ENCODE measurements at places on chromosomes 11 and 22.

DNA sequence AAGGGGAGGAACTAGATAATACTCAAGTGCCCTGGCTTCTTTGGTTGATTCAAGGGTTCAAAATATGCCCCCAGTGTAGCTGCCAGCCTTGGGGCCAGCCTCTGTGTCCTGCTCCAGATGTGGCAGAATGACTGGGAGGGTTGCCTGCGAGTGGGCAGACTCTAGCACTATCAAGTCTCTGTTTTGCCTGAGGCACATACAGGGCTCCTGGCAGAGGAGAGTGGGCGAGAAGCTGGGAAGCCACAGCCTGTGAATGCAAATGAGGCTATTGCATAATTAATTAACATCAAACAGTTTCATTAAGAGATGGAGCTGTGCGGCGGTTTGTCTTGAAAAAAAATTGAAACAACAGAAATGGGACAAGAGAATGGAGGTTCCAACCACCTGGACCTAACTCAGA lies 50.8 kb downstream of the BUD13 start:
- no peak for DNase-seq

DNA sequence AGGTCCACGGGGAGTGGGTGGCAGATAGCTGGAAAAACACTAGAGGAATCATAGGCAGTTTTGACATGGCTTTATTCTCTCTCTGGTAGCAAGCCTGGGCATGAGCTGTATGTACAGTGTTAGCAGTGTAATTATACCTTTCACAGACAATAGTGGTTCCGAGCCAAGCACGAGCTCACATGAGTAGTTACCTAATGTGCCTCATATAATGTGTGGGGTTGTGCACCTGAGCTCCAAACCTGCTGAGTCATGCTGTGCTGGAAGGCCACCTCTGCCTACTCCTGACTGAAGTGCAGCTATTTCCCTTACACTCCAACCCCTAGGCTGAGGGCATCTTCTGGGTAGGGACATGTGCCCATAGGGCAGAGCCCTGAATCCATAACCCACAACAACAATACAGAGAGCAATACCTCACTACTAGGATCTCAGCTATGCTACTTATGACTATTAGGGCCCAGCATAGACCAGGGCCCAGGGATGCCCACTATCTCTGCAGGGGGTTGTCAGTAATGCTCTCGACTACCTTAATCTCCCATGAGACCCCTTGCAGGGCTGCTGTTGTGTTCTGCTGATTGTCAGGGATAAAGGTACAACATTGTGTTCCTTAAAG lies 432.1 kb downstream of the DYNC2H1 start:
- no peak for DNase-seq

GRCh38 chr11:47506795-47507562 lies 46.0 kb downstream of the CELF1 start:
- no peak for DNase-seq

GRCh38 chr11:129840236-129840635 lies 24.6 kb downstream of the TMEM45B start:
- no peak for DNase-seq

DNA sequence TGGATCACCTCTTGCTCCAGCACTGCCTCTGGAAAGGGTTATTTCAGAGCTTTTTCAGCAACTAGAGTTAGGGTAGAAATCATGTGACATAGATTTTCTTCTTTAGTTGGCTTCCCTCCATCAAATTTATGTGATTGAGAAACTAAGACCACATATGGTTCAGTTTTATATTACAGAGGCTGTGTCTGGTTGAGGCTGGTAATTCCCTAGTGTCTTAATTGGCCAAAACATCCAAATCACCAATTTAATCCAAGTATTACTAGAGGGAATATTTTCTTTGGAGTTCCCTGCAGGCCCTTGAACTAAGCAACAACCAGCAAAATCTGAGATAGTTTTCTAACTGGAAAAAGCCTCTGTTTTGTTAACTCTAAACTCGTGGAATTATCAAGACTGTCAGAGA lies 136.3 kb downstream of the ARHGAP42 start:
- DNase-seq, result no peak

GRCh38 chr22:44580176-44581095 lies 82.4 kb upstream of the RTL6 start:
- DNase-seq, result no peak

GRCh38 chr11:45500451-45500850 lies 165.0 kb downstream of the CHST1 start:
- DNase-seq, result no peak

- DNase-seq, result no peak
Observed at GRCh38 chr11:68659158-68659921, 25.0 kb upstream of the GAL start.

DNA sequence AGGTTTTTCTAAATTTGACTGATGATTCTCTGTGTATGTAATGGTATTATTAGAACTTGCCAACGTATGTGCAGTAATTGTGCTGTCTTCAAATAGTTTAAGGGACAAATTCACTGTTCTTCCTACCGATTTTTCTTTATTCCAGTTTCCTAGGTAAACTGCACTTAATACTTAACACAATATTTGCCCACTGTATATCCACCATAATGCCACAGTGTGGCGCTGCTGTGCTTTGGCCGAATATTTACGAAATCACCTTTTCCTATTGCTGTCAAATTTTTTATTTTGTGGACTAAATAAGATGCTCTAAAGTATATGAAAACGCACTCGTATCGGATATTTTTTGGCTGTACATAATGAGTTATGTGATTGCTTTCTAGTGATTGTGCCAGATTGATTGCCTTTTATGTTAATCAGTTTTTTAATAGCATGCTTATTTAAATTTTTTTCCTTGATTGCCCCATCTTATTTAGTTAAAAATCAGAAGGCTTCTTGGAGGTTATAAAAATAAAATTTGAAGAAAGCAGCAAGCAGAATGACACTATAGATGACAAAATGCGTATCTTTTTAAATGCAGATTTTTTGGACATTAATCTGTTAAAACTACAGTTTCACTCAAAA lies 10.5 kb downstream of the AASDHPPT start:
- no peak for DNase-seq

- no peak for DNase-seq
Observed at GRCh38 chr11:45850446-45850845, 3.2 kb downstream of the CRY2 start.

- no peak for DNase-seq
Observed at GRCh38 chr11:117789241-117789640, 7.8 kb downstream of the DSCAML1 start.

GRCh38 chr11:6667733-6668374 lies 12.2 kb upstream of the DCHS1 start:
- no peak for DNase-seq

- DNase-seq, result no peak
Observed at GRCh38 chr11:35418282-35419183, 825 bp downstream of the SLC1A2 start.

- DNase-seq, result no peak
Observed at GRCh38 chr11:110797453-110797852, 85.2 kb upstream of the ARHGAP20 start.

DNA sequence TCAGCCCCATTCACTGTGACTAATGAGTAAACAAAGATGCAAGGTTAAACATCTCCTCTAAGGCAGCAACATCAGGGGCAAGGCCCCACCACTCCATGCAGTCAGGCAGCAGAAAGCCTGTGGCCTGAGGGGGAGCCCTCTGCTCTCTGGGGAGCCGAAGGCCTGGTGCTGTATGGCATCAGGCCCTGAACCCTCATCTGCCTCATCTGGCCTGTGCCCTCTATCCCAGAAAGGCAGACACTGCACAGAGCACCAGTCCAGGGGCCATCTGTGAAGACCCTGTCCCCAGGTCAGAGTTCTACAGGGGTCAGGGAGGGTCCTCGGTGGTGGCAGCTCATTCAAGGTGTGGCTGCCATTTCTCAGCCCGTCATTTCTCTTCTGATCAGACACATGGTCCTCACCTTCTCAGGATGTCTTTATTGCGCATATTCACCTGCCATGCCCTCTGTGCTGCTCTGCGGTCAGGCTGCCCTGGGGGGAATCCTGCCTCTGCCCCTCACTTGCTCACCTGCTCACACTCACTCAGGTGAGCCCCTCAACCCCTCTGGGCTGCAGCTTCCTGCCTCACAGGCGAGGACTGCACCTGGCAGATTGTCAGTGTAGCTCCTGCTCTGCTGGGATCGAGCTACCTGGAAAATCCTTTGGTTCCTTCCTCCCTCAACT lies 103.1 kb upstream of the PITPNB start:
- DNase-seq, result no peak

- no peak for DNase-seq
Observed at GRCh38 chr11:133506551-133507094, 25.7 kb downstream of the OPCML start.

GRCh38 chr11:88281317-88281712 lies 56.2 kb downstream of the CTSC start:
- no peak for DNase-seq

- no peak for DNase-seq
Observed at GRCh38 chr22:37368058-37368457, 59.2 kb downstream of the ELFN2 start.

GRCh38 chr22:37488337-37489135 lies 2.4 kb upstream of the MFNG start:
- no peak for DNase-seq

DNA sequence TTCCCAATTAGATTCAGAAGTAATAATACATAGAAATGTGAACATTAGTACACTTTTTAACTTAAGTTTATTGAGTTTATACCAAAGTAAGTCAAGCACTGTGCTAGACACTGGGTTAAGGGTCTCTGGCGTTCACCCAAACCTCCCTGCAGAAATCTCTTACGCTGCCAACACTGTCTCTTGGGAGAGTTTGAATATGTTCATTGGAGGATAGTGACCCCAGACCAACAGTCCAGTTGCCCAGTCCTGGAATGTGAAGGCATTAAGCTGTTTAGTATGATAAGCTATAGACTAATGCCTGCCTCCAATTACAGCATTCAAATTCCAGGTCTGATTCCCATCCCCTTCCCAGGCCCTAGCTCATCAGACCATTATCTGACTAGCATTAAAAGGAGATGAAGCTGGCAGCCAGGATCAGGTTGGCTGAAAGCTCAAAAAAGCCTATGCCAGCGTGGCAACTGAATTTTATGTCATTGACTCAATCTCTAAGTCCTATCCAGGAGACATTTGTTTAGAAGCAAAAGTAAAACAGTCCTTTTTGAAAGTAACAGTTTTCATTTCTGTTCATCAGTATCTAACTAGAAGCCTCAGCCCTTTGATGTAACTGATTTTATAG lies 77.8 kb downstream of the SFI1 start:
- no peak for DNase-seq

DNA sequence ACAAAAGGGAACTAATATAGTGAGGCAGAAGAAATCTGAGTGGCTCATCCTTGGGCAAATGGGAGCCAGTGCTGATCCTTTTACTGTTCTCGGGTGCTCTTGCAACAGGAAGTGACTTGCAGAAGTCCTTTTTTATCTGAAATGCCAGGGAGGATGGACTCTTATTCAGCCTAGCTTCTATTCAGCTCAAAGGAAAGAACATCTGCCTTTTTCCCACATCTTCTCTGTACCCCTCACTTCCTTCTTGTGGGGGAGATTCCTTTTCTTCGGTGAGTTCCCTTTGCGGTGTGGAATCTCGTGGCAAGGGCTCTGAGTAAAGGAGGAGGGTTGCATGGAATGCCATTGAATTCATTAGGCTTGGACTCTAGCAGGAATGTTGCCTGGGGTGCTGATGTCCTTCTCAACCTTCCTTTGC lies 76.2 kb downstream of the ZBTB16 start:
- no peak for DNase-seq

GRCh38 chr11:121829159-121829643 lies 286.8 kb downstream of the BLID start:
- DNase-seq, result no peak

DNA sequence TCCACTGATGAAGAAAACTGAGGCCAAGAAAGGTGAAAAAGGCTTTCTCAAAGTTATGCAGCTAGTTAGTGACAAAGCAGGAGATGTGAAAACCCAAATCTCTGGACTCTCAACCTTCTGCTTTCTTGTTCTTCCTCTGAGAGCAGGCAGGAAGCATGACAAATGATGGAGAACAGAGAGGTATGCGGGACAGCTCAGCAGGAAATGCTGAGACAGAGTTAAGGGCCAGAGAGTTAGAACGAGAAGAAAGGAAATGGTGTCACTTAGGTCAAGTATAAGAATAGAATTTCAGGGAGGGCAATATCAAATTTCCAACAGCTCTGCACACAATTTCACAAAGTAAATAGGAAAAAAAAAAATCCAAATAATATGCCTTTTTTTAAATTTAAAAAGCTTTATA lies 67.6 kb upstream of the ARHGAP42 start:
- DNase-seq, result no peak

GRCh38 chr11:77196961-77197360 lies 68.9 kb downstream of the MYO7A start:
- no peak for DNase-seq

DNA sequence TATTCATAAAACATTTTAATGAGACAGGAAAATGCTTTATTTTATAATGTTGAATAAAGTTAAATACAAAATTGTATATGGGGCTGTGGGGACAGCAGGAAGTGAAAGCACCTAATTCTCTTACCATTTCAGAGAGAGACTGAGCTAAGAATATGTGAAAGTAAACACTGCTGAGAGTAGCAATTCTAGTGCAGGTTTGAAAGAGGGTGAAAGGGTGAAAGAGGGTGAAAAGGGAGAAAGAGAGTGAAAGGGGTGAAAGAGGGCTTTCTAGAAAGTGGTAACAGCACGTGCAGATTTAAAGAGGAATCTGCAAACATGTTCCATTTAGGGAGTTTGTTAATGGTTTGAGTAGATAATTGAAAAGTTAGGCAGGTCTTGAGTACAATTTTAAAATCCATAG lies 652.0 kb upstream of the CCDC90B start:
- no peak for DNase-seq

DNA sequence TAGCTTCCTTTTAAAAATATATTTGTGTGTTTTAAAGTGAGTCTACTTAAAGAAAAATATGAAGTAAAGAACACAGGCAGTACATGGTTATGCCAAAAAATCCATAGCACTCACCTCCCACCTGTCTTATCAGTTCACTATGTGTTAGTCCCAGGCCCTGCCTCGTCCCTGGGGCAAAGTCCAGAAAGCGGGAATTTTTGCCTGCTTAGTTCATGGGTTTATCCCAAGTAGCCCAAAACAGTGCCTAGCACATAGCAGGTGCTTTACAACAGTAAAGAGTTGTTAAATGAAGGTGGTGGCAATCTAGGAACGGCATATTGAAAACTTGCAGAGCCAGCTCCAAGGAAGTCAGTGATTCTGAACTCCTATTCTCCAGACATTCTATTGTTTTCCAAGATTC lies 154.0 kb downstream of the MN1 start:
- no peak for DNase-seq

GRCh38 chr22:38132794-38133193 lies 22.3 kb upstream of the BAIAP2L2 start:
- no peak for DNase-seq

GRCh38 chr22:27152033-27152432 lies 494.6 kb downstream of the MIAT start:
- DNase-seq, result no peak

- DNase-seq, result no peak
Observed at GRCh38 chr22:19212302-19212870, 33.9 kb upstream of the SLC25A1 start.

DNA sequence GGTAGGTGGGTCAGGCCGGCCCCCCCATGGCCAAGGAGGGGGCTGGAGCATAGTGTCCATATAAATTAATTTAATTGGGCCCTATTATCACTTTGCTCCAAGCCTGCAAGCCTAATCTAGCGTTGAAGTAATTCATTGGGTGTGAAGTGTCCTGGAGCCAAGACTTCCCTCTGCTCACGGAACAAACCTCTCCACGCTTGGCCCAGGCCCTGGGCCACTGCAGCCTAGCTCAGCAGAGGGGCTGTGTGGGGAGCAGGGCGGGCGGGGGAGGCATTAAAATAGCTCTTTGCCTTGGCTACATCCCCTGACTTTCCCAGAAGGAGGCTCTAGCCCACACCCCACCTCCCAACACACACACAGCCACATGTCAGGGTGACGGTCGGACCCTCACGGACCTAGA lies 73.5 kb downstream of the THAP12 start:
- DNase-seq, result no peak

- no peak for DNase-seq
Observed at GRCh38 chr11:133467686-133468085, 64.6 kb downstream of the OPCML start.
